Daoy (cell line): ENCODE measurements at places on chromosomes 1 and 21. TPM values are rescaled to one million over a fixed set of nuclear protein-coding genes. Genes with fewer than 3 reads are reported as not detected.

GRCh38 chr1:118960026-118960561 is 28.0 kb downstream of the TBX15 start:
- DNase-seq = peak; percentile 88

DNA sequence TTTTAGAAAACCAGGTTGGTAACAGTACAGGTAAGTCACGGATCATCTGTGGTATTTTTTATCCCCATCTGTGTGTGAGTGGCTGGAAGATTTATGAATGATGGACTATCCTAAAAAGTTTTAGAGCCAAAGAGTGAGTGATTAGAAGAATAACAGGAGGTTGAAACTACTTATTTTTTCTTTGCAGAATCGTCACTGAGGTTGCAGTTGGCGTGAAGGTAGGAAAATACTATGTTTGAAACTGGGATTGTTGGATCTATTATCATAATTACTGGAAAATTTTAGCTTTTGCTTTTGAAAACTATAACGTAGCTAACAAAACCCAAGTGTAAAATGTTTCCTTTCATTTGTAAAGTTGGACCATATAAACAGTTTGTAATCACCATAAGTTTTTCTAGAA is 1.8 kb downstream of the PTBP2 start:
- DNase-seq = no peak

GRCh38 chr1:226761322-226761721 is 22.2 kb upstream of the ITPKB start:
- no peak for DNase-seq

- DNase-seq = peak; percentile 72
Measured at GRCh38 chr1:111615870-111616715, 3.5 kb upstream of the RAP1A start.

DNA sequence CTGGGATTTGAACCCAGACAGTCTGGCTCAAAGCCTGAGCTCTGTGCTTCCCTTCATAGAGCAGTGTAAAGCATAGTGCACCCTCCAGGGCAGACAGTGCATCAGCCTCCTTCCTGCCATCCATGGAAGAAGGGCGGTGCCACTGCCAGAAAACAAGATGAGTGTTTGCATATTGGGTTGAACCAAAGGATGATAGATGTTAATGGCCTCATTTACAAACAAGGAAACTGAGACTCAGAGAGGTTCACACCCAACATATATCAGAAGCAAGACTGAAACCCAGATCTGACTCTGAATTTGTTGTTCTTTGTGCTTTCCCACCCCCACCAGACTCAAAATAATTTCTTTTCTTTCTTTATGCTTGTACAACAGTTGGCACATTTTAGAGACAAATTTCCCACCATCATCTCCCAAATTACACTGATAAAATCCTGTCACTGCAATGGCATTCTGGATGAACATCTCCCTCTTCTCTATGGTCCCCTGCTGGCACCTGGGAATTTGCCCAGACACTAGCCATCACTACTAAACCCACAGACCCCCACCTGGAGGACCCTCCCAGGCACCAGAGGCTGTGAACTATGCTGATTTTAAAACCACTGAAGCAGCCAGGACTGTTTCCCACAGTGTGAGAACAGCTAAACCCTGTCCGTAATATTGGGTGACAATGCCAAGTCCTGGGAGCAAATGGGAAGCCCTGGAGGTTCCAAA is 45.4 kb upstream of the MPZL1 start:
- DNase-seq = no peak

DNA sequence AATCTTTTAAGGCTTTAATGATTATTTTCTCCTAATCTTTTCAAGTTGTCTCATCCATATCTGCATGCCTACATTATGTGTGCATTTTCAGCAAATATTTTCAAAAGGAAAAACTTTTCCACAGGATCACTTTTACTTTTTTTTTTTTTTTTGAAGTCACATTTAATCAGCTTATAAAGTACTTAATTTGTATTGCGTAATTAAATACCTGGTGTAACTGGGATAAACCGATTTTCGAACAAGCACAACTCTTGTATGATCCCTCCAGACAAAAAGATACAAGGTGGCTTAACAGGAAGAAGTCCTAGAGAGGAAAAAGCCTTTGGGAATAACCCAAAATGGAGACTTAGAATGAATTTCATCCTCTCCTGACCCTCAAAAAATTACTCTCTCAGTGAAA is 1.3 kb upstream of the ATP6V1G3 start:
- DNase-seq = no peak

DNA sequence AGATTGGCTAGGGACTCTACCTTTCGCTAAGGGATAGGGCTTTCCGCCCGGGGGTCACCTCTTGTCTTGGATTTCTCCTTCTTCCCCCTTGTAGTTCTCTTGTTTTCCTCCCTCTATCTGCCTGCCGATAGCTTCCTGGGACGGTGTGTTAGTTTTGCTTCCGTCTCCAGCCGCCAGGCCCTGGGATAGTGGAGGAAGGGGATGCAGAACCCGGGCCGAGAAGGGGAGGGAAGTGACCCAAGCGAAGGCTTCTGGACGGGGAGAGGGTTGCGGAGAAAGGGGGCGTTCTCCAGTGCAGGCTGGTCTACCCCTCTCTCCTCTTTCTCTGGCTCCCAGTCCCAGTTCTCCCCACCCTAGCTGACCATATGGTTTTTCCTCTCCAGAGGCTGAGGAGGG is 871 bp downstream of the TUFT1 start:
- DNase-seq = peak; percentile 46

DNA sequence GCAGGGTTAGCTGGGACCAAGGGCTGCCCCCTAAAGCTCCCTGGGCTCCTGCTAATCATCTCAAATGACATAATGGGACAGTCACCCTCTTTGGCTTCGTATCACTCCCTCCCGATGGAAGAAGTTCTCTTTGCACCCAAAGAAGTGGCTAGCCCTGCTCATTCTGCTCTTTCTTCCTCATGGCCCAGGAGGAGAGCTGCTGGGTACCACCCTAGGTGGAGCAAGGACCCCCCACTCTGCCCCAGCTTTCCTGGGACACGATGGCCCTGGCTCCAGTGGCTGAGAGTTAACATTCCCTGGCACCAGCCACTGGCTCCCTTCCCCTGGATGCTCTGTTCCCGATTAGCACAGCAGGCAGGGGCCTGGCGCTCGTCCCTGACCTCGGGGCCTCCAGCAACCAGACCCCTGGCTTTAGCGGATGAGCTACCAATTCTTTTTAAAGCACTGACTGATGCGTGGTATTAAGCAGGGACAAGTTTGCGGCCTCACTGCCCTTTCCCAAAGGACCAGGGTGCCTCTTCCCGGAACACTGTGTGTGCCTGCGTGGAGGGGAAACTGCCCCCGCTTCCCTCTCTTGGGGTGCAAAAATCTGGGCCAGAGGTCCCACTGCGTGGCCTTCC is 1.2 kb downstream of the MYOM3 start:
- no peak for DNase-seq

DNA sequence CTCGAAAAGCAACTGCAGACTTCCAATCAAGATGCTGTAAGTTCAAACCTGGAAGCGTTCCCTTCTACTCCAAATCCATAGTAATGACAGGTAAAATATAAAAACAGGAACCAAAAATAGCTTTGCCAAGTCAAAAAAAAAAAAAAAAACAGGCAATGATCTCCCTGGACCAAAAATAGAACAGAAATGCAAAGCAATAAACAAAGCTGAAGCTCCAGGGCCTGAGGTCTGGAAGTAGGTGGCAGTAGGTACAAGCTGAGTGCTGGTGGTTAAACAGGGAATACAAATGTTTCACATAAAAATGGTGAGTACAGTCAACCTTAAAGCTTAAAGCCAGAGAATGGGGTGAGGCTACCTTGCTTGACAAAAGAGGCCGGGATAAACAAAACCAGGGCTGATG is 610.8 kb downstream of the SMYD3 start:
- no peak for DNase-seq

- DNase-seq = no peak
Measured at GRCh38 chr21:32613436-32614043, 1.4 kb upstream of the CFAP298 start.

DNA sequence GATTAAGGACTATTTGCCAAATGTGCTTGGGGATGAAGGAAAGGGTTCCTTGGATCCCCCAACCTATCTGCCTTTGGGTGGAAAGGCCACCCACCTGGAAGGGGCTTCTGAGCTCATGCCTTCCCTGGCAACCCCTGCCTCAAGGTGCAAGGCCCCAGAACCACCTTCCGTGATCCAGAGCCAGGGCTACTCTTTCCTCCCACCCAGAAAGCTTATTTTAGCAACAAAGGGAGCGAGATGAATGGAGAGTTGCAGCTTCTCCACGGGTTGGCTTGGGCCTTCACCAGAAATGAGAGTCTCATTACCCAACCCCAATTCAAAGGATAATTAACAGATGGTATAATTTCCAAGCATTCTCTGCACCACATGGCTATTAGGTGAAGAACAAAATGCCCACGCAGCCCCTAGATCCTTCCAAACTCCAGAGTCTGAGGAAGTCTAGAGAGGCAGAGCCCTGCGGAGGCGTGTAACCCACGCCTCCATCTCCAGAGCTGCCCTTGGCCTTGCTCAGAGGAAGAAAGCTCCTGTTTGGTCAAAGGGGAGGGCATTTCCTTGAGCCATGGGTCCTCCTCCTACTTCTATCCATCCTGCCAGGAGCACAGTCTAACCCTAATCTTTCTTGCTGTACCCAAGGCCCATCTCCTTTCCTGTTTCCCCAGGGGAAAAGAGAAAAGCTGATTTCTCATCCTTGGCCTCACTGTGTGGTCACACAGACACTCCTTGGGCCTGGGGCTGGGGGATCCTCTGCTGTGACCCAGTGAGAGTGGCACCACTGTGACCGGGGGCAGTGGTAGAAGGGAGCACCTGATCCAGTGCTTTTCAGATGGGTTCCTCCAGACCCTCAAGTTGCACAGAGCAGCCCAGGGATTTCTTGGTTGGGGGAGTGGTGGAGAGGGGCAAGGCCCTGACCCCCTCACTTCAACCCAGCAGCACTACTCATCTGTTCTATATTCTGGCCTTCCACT is 1.7 kb upstream of the CELSR2 start:
- DNase-seq = no peak

- no peak for DNase-seq
Measured at GRCh38 chr1:13926556-13926955, 226.6 kb downstream of the PRDM2 start.

DNA sequence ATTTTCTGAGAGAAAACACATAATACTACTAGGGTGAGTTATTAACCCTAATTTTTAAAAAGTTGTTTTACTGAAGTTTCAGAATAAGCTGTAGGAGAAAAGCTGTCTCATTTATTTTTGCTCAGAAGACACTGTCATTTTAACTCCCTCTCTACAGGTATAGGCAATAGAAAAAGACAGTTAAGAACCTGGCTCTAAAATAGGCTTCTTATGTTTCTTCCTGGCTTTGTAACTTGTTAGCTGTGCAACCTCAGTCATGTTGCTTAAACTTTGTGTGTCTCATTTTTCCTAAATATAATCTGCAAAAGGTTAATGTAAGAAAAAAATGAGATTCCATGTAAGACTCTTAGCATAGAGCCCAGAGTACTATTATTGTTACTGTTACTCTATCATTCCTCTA is 64.4 kb downstream of the TTLL7 start:
- DNase-seq = no peak

- DNase-seq = no peak
Measured at GRCh38 chr1:174999936-175000696, at the start of gene CACYBP. CACYBP (plus strand) TSS chr1:174999947; CDS start chr1:175000181, 234 bp downstream.

GRCh38 chr1:214327514-214327913 is 46.6 kb downstream of the SMYD2 start:
- DNase-seq = no peak

GRCh38 chr1:82517586-82517985 is 716.9 kb downstream of the ADGRL2 start:
- DNase-seq = peak; percentile 52

GRCh38 chr1:203373991-203374390 is 23.1 kb upstream of the FMOD start:
- no peak for DNase-seq

DNA sequence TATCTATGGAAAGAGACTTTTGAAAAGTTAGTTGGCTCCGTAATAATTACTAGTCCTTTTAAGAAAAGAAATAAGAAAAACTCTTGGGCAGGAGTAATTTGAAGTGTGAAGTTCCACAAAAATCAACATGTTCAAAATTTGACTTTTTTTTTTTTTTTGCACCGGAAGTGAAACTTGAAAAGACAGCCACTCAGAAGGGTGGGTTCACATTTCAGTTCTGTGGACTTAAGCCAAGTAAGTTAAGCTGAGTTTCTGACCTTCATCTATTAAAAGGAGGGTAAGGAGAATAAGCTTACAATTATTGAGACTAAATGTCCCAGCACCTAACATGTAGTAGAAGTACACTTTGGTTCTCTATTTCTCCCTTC is 11.0 kb downstream of the RO60 start:
- no peak for DNase-seq

DNA sequence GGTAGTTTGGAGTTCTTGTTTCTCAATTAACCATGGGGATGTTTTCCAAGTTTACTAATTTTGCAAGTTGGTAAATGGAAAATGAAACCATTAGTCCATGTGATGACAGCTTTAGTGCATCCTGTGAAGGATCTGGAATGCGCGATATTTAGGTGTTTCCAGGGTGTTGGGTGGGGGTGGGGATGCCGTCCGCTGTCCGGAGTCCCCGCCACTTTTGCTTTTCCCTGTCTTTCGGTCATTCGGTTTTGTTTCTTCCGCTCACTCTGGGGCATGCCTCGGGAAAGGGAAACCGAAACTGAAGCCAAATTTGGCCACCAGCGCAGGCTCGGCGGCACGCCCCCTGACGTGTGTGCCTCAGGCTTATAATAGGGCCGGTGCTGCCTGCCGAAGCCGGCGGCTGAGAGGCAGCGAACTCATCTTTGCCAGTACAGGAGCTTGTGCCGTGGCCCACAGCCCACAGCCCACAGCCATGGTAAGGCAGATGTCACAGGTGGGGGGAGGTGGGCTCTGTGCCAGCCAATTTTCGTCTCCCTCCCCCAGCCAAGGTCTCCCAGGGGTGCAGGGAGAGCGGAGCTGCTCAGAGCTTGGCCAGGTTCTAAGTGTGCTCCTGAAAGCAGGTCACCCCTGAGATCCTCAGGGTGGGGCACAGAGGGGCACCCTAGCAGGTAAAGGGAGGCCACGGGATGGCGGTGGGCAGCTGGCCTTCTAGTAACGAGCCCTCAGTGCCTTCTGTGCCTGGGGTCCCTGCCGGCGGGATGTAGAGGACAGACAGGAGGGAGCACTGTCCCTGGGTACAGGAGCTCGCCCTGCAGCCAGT is at the start of gene ISG15:
ISG15 (plus strand) TSS at position 393 of the 817 bp plus-strand sequence; CDS start at position 470, 77 bp downstream.
- DNase-seq = peak; percentile 96

GRCh38 chr1:59229138-59229537 is 67.8 kb upstream of the FGGY start:
- no peak for DNase-seq

GRCh38 chr1:31822766-31823165 is 6.9 kb upstream of the SPOCD1 start:
- DNase-seq = no peak

Gene TMEM54
- total RNA-seq = 27.7 and 48.1 TPM in 2 replicates

Gene UTS2
- not detected in 2 replicates for total RNA-seq

Gene SPATA45
- not detected in 2 replicates for total RNA-seq

Gene HSPA6
- 0.29 and 0.48 TPM in 2 replicates for total RNA-seq

Gene TRNP1
- total RNA-seq = 3.3 and 4.4 TPM in 2 replicates

Gene CRNN
- total RNA-seq = not detected in 2 replicates

Gene KCNJ9
- not detected in 2 replicates for total RNA-seq

Gene CACYBP
- total RNA-seq = 282 and 610 TPM in 2 replicates

Gene ANGPTL1
- not detected in 2 replicates for total RNA-seq

Gene AMPD1
- not detected in 2 replicates for total RNA-seq

Gene MANEAL
- 2.6 and 4.4 TPM in 2 replicates for total RNA-seq

Gene RHOU
- 1.9 and 2.6 TPM in 2 replicates for total RNA-seq

Gene TRIM63
- total RNA-seq = not detected in 2 replicates
